Muscle of arm (tissue), 14 donors: ENCODE measurements at places on chromosomes 1 and 21.

DNA sequence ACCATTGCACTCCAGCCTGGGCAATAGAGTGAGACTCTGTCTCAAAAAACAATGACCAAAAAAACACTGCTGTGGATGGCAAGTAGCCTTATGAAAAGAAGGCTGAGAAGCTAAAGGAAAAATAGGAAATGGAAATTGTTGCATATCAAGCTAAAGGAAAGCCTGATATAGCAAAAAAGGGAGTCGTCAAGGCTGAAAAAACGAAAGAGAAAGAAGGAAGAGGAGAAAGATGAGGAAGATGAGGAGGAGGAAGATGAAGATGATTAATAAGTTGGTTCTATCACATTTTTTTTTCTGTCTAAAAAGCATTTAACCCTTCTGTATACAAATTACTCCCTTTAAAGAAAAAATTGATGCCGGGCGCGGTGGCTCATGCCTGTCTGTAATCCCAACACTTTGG lies 10.2 kb upstream of the PRDX1 start:
- DNase-seq, result no peak

DNA sequence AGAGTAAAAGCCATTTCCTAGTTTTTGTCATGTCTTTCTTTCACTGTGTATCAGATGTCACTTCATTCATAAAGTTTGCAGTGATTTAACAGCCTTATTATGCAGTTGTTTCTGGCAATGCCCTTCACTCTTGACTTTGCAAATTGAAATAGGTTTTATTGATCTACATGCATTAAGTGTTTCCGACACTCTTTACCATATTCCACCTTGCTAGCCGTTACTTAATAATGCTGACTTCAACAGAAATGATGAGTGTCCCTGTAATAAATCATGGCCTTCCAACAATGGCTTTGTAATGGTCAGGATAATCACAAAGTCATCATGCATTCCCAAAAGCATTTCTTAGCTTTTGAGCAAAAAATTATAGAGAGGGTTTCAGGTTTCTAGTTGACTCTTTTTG lies 236.8 kb upstream of the FMN2 start:
- no peak for DNase-seq

- peak; percentile 35 for DNase-seq
Measured at GRCh38 chr1:7469255-7469938, 301.7 kb upstream of the VAMP3 start.

GRCh38 chr1:36846357-36846756 lies 188.0 kb downstream of the GRIK3 start:
- DNase-seq, result no peak

DNA sequence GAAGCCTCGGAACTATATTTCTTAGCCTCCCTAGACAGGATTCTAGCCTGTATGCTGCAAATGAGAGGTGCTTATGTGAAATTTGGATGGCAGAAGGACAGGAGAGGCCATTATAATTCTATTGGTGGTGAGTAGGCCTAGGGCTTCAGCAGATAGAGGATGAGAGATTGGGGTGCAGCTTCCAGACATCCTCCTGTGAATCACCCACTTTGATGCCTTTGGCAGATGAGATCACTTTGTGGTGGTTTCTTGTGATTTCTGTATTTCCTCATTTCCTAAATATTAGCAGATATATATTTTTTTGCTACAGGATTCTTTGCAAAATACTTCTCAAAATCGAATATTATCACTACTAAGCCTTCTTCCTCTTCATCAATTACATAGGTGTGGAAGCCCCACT lies 37.3 kb downstream of the MFSD2A start:
- no peak for DNase-seq

- DNase-seq, result no peak
Measured at GRCh38 chr1:39960431-39960958, 5.5 kb downstream of the MFSD2A start.

GRCh38 chr1:156813750-156814570 lies 2.7 kb downstream of the SH2D2A start:
- DNase-seq, result no peak

- no peak for DNase-seq
Measured at GRCh38 chr1:51941528-51941927, 49.0 kb downstream of the RAB3B start.

DNA sequence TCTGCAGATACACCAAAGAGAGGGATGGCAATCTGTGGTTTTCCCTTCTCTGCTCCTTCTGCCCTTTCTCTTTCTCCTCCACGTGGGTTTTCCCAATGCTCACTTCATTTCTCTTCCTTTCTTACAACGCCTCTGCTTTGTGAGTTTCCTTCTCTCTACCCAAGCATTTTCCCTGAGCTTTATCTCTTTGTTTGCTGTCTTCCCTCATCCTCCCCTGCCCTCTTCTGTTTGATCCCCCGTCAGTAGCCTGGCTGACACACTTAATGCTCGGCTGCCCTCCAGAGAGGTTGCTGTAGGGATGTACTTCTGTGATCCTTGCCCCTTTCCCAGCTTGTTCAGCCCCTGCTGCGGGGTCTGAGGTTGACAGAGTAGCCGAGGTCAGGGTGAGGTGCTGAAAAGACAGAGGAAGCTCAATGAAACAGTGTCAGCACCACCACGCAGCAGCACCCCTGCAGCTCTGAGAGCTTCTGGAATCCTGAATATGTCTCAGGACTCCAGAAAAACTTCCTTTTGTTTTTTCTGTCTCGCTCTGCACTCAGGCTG lies 6.0 kb downstream of the EDARADD start:
- no peak for DNase-seq

DNA sequence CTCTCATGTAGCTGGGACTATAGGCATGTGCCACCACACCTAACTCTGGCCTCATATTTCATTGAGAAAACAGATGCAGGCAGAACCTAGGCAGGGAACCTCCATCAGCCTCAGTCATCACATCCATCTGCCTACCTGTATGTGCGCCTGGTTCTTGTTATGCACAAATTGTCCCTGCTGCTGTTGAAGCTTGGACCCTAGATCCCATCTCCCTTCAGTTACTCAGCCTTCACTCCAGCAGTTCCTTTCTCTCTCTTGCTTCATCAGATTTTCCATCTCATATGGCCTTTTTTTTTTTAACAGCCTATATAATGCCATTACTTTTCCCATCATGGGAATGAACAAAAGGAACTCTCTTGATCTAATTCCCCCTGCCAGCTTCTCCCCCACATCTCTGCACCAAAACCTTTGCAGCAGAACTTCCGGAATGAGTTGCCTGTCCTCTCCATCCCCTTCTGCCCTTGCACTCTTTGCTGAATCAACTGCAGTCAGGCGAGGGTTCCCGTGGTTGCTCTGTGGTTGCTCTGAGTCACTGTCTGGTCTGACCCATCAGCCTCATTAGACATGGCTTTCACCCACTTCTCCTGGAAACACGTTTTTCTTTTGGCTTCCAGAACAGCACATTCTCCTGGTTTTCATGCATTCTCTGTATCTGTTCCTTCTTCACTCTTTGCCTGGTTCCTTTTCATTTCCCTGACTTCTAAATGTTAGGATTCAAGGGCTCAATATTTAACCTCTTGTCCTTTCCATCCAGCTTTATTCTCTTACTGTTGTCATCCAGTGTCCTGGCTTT lies 41.5 kb downstream of the UBE4B start:
- no peak for DNase-seq

GRCh38 chr1:169259816-169260215 lies 107.8 kb downstream of the NME7 start:
- DNase-seq, result no peak

GRCh38 chr1:84181350-84182005 lies 37.4 kb downstream of the PRKACB start:
- DNase-seq, result no peak

- no peak for DNase-seq
Measured at GRCh38 chr1:222073307-222073995, 331.6 kb upstream of the DUSP10 start.

DNA sequence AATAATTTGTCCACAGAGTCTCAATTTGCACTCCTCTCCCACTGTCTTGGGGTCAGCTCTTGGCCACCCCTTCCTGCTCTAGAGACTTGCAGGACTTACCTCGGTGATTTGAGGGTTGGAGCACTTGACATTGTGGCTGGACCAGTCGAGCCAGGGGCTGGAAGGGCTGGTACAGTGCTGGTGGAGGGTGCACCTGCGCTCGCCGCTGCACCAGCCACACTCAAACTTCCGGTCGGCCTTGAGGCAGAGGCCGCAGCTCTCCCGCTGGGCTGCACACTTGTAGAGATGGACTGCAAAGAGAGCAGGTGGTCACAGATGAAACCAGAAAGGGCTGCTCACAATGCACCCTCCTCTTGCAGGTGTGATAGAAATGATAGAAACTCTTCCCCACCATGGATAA lies 165.0 kb downstream of the PLXNA2 start:
- DNase-seq, result no peak

- no peak for DNase-seq
Measured at GRCh38 chr1:47213230-47213963, 18.6 kb downstream of the TAL1 start.

DNA sequence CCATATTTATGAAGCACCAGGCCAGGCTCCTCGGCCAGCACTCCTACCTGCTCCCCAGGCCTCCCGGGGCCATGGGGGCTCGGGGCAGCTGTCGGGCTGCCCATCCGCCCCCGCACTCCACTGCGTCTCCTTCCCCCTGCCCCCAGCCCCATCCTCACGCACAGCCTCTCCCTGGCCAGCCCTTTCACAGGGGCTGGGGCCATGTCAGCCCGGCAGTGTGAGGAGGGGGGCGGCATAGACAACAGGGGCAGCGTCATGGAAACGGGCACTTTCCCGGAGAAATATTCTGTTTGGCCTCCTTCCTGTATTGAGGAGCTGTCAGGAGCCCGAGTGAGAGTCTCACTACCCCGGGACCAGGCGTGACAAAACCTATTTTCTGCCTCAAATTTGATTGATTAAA lies 87.3 kb downstream of the CASZ1 start:
- no peak for DNase-seq

DNA sequence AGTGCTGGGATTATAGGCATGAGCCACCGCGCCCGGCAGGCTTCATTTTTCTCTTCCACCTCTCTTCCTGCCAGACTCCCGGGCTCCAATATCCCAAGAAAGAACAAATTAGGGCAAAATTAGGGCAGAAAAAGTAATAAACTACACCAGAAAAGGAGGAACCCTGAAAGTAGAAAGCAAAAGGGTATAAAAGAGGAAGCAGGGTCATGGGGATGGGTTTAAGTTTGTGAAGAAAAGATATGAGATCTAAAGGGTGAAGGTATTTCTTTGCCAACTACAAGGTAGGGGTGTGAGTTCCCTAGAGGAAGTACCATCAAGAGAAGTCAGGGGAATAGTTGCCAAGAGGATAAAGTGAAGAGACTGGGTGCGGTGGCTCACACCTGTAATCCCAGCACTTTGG lies 9.9 kb downstream of the PTPN22 start:
- DNase-seq, result no peak

DNA sequence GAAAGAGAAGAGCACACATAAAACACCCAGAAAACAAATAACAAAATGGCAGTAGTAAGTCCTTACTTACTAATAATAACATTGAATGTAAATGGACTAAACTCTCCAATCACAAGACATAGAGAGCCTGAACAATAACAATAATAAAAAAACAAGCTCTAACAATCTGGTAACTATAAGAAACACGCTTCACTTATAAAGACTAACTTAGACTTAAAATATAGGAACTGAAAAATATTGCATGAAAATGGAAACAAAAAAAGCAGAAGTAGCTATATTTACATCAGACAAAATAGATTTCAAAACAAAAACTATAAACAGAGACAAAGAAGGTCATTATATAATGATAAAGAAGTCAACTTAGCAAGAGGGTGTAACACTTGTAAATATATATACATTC lies 83.1 kb upstream of the LYPLAL1 start:
- DNase-seq, result no peak

DNA sequence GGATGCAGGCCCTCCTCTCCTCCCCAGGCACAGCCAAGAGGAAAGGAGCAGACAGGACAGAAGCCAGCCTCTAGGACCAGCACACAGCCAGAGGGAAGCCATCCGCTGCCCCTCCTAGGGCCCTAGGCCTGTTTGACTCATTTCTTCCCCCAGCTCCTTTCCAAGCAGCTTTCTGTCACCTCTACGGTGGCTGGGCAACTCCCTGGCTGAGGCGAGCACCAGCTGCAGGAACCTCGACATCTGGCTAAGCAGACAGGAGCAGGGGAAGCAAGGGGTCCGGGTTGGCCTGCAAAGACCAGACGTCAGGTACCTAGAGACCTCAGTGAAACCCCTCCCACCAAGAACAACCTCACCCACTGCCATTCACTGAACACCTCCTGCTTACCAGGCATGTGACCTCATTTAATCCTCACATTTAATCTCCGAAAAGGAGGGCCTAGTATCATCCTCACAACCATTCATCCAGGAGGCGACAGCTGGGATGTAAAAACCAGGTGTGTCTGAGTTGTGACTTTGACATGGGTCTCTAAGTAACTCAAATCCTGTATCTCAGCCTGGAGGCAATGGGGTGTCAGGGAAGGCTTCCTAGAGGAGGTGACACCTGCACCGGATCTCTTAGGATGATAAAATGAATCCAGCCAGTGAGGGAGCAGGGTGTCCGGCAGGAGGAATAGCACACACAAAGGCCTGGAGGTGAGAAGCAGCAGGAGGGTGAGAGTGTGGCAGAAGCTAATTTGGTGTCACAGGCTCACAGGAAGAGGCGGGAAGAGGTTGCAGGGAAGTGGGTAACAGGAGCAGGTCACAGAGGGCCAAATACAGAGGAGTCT lies 5.9 kb downstream of the LRP8 start:
- DNase-seq, result no peak

DNA sequence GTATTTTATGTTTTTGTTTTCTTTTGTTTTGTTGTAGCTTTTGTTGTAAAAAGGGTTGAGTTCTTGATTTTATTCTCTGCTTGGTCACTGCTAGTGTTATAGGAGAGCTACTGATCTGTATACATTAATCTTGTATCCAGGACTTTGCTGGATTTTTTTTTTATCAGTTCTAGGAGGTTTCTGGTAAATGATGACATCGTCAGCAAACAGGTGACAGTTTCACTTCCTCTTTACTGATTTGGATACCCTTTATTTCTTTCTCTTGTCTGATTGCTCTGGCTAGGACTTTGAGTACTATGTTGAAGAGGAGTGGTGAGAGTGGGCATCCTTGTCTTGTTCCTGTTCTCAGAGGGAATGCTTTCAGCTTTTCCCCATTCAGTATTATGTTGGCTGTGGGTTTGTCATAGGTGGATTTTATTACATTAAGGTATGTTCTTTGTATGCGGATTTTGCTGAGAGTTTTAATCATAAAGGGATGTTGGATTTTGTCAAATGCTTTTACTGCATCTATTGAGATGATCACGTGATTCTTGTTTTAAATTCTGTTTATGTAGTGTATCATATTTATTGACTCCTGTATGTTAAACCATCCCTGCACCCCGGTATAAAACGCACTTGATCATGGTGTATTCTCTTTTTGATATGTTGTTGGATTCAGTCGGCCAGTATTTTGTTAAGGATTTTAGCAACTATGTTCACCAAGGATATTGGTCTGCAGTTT lies 905.7 kb downstream of the LTN1 start:
- DNase-seq, result no peak

DNA sequence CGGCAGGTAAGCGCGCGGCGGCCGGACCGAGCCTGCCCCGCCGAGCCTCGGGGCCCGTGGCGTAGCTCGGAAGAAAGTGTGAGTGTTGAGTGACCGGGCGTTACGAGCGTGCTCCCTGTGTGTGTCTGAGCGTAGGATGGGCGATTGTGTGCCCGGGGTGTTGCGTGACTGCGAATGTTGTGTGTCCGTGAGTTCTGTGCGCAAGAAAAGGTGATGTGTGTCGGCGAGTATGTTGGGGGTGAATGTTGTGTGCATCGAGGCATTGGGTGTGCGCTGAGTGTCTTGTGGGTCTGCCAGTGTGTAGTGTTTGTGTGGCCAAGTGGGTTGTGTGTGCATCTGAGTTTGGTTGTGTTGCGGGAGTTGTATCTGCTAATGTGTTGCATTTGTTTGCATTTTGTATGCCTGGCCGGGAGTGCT lies 398 bp downstream of the PTPRU start:
- no peak for DNase-seq
